Activated T-helper 2 cell treated with anti-CD3 and anti-CD28 coated beads, Interferon-gamma antibody, Interleukin-2, Interleukin-4, amounts not matched to agents 10 μg/mL and 5 μg/mL and 100 μg/mL, durations not matched to agents 14 hours and 24 hours and 36 hours (primary cell): ENCODE measurements at places on chromosomes 16 and 17.

DNA sequence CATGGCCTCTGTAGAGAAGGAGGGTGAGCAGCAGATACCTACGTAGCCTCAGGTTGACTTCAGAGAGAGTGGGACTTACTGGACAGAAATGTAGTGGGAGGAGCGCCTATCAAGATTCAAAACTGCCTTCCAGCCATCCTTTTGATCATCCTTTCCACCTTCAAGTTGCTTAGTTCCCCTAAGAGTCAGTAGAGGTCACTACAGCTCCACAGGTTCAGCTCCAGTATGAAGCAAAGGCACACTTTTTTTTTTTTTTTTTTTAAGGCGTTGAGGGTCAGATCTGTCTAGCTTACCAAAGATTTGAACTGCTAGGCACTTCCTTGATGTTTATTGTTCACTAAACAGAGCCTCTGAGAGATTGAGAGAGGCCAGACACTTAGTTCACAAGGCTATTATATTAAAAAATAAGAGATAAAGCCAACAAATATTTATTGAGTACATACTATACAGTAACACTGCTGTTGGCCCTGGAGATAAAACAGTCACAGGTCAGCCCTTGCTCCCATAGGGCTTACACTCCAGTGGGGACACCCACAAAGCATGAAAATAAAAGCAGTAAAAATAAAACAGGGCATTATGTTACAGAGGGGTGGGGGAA is 3.1 kb downstream of the RNF227 start:
- peaks cover 44% of the 10 kb centered on the region for H3K36me3 ChIP-seq
- H3K27me3 ChIP-seq, result no peaks in the 10 kb centered on the region
- peak overlapping the region; percentile 58 for H3K27ac ChIP-seq
- H3K4me1 ChIP-seq, result peaks cover 22% of the 10 kb centered on the region
- peak overlapping the region; percentile 63 for H3K4me3 ChIP-seq

DNA sequence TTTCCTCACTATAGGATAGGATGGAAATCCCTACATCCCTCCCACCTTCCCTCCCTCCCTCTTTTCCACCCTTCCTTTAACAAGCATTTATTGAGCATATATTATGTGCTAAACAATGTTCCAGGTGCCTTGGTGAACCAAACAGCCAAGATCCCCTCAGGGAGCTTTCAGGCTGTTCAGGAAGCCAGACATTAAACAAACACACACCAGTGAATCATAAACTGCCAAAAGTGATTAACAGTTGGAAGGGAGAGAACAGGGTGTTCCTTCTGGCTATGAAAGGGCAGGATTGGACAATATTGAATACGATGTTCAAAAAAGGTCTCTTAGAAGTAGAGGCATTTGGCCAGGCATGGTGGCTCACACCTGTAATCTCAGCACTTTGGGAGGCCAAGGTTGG is 22.8 kb upstream of the CNEP1R1 start:
- DNase-seq, result no peak
- H3K36me3 ChIP-seq, result no peaks in the 10 kb centered on the region
- H3K27ac ChIP-seq, result no peak overlapping the region
- H3K4me1 ChIP-seq, result no peaks in the 10 kb centered on the region

GRCh38 chr16:58421059-58421458 is 28.8 kb downstream of the GINS3 start:
- no peak for DNase-seq
- peaks cover 11% of the 10 kb centered on the region for H3K4me1 ChIP-seq
- H3K4me3 ChIP-seq, result no peak overlapping the region

GRCh38 chr16:1749152-1750117 is 21.9 kb downstream of the NME3 start:
- H3K36me3 ChIP-seq, result peaks cover 16% of the 10 kb centered on the region
- no peak for DNase-seq
- no peaks in the 10 kb centered on the region for H3K4me1 ChIP-seq
- no peak overlapping the region for H3K27ac ChIP-seq
- no peak overlapping the region for H3K4me3 ChIP-seq

GRCh38 chr16:10355589-10355988 is 30.3 kb upstream of the ATF7IP2 start:
- no peak overlapping the region for H3K27ac ChIP-seq
- H3K4me1 ChIP-seq, result peaks cover 2% of the 10 kb centered on the region
- H3K4me3 ChIP-seq, result no peak overlapping the region
- H3K27me3 ChIP-seq, result peaks cover 2% of the 10 kb centered on the region
- DNase-seq, result no peak
- no peaks in the 10 kb centered on the region for H3K36me3 ChIP-seq
